ENCODE measurements at places on chromosomes 4 and X.

GRCh38 chr4:93147524-93148212 lies 680.9 kb upstream of the ATOH1 start:
- no peak for DNase-seq

- no peak for DNase-seq
Measured at GRCh38 chrX:83509254-83509801, 1.2 kb downstream of the POU3F4 start.

- DNase-seq: no peak
Measured at GRCh38 chrX:11881485-11882170, 123.6 kb downstream of the MSL3 start.

DNA sequence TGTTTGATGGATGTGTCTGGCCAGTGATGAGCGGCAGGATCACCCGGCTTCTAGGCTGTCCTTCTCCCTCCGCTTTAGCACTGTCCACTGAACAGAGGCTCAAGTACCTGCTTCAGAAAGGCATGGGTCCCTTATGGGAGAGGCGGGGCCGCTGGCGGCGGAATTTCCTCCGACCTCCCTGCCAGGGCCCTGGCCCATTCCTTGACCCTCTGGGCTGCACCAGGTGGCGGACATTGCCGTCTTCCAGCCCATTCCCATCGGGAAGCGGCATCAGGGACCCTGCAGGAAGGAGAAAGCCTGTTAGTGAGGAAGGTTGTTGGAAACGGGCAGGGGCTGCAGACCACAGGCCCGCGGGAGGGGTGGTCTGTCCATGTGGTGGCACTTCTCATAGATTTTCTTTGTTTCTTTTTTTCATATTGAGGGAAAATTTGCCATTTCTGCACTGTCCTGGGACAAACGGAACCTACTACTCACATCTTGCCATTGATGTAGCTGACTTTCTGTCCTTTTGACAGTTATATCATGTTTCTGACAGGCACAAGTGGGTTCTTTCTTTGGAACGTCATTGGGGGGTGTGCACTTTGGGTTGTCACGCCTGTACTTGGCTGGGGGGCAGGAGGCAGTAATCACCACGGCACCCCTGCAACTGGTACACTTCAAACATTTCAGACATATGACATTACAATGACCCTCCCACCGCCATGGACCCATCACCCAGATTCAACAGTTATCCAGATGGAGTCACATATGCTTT lies 6.1 kb downstream of the APLN start:
- no peak for DNase-seq

DNA sequence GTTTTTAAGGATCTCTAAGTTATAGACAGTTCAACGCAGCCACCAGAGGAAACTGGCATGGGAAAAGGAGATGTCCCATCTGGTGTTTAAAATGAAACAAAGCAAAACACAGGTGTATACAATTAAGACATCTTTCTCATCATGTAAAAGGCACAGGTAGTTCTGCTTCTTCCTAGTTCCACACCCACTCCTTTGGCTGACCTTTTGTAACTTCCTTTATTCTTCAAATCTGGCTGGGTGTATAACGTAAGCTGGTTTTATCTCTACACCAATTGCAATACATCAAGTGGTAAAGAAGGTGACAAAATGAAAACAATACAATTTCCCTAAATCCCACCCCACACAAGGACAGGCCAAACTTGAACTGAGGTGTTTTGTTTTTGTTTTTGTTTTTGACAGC lies 27.3 kb upstream of the FBXW7 start:
- no peak for DNase-seq

DNA sequence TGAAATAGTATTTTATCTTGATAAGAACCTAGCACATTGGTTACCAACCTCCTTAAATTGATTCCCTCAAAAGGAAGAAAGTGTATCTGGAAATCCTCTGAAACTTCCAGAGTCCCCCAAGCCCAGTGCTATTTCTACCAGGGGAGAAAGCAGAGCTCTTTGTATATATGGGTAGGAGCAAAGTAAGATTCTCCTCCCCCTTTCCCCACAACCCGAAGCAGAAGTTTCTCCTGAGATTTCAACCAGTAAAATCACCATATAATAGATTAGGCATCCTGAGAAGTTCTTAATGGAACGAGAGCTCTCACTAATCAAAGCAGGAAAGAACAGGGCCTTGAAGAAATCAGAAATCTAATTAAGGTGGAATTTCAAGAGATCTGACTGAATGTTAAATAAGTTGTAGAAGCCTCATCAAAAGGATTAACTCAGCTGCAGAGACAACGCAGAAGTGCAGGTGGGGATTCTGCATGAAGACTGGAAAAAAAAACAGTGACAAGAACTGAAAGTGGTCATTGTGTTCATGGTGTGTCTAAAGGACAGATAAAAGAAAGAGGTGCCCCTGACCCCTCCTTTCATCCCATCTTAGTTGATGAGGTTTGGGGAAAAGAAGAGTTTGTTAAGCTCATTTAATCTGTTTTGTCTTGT lies 39.1 kb downstream of the VSIG4 start:
- no peak for DNase-seq

GRCh38 chr4:54157606-54158005 lies 57.6 kb downstream of the GSX2 start:
- no peak for DNase-seq

GRCh38 chr4:161650812-161651211 lies 513.0 kb downstream of the FSTL5 start:
- DNase-seq: no peak

DNA sequence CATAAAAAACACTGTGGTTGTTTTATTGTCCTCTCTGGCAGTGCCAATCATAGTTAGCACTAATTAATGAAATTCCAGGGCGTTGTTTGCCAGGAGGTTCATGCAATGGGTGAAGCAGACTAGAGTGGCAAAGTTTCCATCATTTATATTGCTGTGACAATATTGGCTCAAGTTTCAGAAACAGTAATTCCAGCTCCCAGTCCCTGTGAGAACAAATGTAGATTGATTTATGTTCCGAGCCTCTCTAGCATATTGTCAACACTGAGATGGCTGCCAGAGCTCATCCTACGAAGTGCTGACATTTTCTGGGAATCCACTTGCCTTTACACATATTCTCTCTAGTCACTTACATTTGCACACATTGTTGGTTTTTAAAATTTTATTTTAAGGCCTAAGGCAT lies 440.0 kb upstream of the IGFBP7 start:
- no peak for DNase-seq

DNA sequence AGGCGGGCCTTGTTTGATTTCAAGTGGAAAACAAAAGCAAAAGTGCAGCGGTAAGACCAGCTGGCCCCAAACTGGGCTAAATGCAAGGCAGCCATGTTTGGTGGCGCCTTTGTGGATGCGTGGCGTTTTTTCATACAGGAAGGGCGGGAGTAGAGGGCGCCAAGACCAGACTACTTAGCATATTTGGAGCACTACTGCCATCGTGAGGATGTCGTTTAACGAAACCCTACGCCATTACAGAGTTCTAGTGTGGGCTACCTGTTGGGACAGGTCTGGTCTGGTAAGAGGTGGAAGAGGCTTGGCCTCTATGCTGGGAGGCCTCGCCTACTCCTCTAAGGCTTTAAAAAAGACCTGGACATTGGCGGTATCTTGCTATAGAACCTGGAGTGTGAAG lies 230.7 kb upstream of the STK26 start:
- no peak for DNase-seq

- DNase-seq: no peak
Measured at GRCh38 chr4:179624768-179625181, 2182.5 kb upstream of the AGA start.

DNA sequence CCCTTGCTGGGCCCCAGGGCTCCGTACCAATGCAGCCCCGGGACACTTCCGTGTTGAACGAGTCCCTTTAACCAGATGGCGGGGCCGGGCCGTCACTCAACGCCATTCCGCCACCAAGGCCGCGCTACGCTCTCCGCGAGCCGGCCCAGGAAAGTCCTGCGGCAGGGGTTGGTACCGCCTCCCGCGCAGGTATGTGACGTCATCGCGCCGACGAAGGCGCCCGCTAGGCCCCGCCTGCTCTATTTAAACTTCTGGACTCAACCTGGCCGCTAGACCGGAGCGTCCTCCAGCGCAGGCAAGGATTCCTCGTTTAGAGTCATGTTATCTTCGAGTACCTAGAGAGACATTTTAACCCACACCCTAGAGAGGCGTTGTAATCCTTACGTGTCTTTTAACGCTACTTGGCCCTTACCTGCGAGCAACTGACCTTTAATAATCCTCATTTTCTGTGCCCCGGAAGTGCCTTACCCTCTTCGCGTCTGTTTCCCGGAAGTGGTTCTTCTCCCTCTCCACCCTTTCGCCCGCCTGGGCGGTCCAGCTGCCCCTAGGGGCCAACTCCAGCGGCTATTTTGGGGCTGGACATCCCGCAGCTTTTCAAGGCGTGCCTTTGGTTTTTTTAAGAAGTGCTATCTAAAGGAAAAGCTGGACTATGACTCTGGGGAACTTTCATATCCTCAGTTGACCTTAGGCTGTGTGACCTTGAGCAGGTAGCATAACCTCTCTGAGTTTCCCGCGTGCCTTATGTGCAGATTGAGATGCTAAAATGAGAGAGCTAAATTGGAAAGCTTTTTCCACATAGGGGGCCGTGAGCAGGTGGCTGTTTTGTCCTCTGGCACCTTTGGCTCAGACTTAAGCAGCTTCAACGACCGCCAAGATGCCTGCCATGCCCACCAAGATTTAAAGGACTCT lies at the start of gene PNPLA4:
PNPLA4 (minus strand) TSS at position 155 of the 909 bp plus-strand sequence. CDS start 1,294 bp downstream, outside the sequence.
- DNase-seq: peak; percentile 55

- DNase-seq: no peak
Measured at GRCh38 chr4:152424396-152424795, 111.5 kb downstream of the FBXW7 start.

DNA sequence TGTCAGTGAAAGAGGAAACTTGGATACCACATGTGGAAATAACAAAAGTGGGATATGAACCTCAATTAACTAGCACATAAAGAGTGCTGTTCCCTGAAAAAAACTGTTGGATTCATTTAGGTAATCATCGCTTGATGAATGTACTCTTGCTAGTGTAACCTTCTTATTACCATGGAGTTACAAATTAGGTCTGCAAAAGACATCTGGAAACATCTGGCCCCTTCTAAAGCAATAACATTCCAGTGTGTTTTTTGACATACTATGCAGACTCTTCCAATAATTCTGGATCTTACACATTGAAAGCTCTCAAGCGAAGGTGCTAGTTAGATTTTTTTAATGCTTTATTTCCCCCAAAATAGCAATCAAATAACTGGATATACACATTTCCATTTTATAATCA lies 134.6 kb downstream of the ATP10D start:
- no peak for DNase-seq

- no peak for DNase-seq
Measured at GRCh38 chr4:184282251-184282713, 64.6 kb upstream of the ENPP6 start.

DNA sequence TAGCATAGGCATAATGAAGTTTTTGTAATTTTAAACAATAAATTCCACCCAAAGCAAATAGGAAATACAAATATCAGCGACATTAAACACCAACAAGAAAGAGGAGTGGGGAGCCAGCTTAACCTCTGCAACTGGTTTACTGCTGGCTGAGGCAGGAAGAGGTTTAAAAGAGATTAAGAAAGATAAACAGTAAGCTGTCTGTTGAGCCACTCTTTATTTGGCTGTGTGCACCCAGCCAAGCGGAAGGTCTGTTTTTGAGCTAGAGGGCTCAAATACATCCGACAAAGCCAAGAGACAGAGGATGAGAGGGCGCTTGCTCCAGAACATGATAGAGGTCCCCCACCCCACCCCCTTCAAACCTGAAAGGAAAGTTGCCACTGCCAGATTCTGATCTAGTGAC lies 191.4 kb downstream of the MGST2 start:
- DNase-seq: no peak

- DNase-seq: no peak
Measured at GRCh38 chr4:81412946-81413495, 58.7 kb downstream of the RASGEF1B start.

- DNase-seq: no peak
Measured at GRCh38 chrX:98357146-98357545, 1473.4 kb downstream of the RPA4 start.

GRCh38 chrX:72038016-72038415 lies 93.7 kb downstream of the RTL5 start:
- DNase-seq: no peak

DNA sequence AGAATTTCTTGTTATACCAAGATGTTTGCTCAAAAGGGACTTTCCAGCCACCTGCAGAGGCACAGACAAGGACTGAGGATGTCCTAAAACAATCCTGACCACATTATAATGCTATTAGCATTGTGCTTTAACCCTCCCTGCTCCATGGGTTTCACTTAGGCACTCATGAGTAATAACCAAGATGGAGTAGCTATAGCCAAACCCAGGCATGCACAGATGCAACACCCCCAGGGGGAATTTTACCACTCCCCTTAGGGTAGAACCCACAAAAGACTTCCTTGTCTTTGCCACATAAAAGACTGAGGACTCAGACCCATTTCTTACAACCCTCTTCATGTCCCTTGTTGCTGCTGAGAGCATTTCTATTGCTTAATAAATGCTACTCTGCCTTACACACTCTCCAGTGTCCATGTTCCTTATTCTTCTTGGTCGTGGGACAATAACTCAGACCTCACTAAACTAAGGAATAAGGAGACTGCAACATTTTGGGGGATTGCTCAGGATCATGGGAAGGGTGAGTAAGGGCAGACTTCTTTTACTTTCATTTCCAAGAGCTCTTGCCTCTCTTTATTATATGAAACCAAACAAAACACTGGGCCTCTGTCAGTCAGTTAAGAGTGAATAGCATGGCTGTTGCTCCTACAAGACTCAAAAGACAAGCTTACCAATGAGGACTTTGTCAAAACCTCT lies 103.5 kb downstream of the TECRL start:
- DNase-seq: no peak

- DNase-seq: no peak
Measured at GRCh38 chr4:71389149-71389827, 50.5 kb downstream of the SLC4A4 start.

DNA sequence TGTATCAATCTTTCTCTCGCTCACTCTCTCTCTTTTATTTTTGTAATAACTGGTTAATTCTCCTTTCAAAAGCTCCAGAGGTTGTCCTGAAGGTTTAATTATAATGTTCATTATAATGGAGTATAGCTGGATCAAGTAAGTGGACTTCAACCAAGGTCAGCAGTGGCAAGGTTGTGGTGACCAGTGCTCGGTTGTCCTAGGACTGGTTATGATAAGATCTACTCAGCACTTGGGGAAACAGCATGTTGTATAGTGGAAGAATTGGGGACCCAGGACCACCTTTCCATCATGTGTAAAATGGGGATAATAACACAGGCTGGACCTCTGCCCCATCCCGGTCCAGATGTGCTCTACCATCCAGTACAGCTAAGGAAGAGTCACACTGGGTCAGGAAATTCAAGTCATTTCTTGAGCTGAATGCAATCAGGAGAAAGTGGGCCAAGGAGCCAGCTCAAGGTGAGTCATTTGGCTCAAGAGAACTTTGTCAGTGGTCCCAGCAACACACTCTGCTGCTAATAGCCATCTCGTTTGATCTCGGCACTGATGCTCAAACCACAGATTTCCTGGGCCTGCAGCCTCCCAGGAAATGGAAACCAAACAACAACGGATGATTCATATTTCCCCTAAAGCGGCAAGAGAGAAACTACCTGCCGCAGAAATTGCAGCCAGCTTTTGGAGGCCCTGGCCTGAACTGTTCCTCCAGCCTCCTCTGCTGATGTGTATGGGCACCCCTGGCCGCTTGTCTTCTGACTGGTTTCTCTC lies 123.6 kb upstream of the RBPJ start:
- DNase-seq: peak; percentile 47

GRCh38 chr4:75512386-75513211 lies 1.6 kb downstream of the RCHY1 start:
- no peak for DNase-seq

GRCh38 chr4:69120870-69121269 lies 24.6 kb downstream of the UGT2B7 start:
- no peak for DNase-seq

- DNase-seq: no peak
Measured at GRCh38 chrX:44997282-44997812, 124.4 kb downstream of the KDM6A start.

Data from stimulated activated CD4-positive, alpha-beta T cell treated with anti-CD3 and anti-CD28 coated beads, Interleukin-15, amount 100 ng/mL, for 1 hour (primary cell).